ENCODE measurements at places on chromosomes 7 and 10. TPM values are rescaled to one million over a fixed set of nuclear protein-coding genes. Genes with fewer than 3 reads are reported as not detected.

NODAL gene
- not detected for total RNA-seq

TMEM213 gene
- total RNA-seq = not detected

DNA sequence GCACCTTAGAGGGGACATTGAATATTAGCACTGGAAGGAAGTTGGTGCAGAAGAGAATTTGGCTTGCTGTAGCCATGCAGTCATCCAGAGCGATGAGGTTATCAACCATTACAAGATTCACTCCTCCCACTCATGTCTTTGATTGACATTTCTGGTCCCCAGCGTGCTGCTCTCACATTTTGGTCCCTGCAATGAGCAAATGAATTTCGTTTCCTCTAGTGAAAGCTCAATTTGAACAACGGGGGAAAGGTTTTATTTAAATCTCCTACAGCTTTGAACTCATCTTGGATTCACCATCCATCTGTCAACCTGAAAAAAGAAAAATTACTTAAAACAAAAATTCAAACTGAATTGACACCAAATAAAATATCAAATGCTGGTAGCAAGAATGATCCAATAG lies 975.2 kb downstream of the NRG3 start:
- no peak for DNase-seq

HECTD2 gene
- total RNA-seq = 5.8 TPM

HOXA1 gene
- not detected for total RNA-seq

Measured in heart right ventricle (tissue), 16 donors.